Pons (tissue), 1 donor: ENCODE measurements at places on chromosomes 12 and 14.

GRCh38 chr12:6354495-6355393, 12.9 kb upstream of the TNFRSF1A start:
- no peak for DNase-seq

- DNase-seq, result no peak
These were observed 365.2 kb downstream of the SEC23A start for GRCh38 chr14:38737686-38738407.

- DNase-seq, result no peak
These were observed 117.7 kb upstream of the RPL10L start for GRCh38 chr14:46769292-46769691.

DNA sequence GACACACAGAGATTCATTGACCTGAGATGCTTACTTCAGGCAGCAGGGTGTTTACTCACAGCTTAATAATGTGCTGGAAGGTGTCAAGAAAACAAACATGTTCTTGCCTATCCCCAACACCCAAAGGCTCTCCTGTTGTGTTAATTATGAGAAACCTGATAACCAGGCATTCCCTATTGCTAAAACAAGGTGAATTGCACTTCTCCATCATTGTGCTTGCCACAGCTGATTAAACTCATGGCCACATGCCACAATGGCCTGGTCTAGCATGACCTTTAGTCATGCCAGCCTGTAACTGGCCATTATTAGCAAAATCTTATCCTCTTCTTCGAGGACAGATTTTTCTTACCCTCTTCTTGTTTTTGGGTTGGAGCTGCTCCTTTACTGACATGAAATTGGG, 21.4 kb downstream of the SMOC1 start:
- no peak for DNase-seq

- peak; percentile 34 for DNase-seq
These were observed 32.7 kb downstream of the DYRK2 start for GRCh38 chr12:67681105-67681778.

DNA sequence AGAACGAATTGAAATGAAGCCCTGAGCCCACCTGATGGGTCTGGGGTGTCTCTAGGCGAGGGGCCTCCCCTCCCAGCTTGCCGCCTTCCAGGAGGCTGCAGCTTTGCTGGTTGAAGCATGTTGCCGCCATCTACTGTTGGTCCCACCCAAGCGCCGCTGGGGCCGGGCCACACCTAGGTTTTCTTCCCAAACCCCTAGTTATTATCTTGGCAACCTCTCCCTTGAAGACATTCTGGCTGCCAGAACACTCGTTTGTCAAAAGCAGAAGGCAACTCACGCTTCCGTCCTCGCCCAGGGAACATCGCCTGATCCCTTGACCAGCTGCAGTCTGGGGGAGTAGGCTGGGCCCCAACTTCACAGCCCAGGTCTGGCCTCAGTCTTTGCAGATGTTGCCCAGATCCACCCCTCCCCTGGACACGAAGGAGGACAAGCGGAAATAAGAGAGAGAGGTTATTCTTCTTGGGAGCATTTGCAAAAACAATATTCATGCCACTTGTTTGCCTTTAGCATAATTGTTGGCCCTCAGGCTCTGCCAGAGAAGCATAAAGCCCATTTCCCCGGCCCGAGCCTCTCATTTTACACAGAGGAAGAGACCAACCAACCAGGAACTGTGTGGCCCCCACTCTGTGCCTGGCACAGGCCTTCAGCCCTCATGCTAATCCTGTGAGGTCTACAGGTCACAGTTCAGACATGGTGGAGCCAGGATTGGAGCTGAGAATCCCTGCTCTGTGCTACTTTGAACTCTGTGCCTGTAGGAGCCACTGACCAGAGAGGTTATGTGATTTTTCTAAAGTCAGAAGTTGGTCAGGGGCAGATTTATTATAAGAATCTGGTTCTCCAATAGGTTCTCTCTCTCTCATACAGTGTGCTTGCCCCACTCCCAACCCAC, 6.8 kb downstream of the EMP1 start:
- no peak for DNase-seq

- DNase-seq, result no peak
These were observed 25.4 kb downstream of the CDC42BPB start for GRCh38 chr14:103031956-103032355.

GRCh38 chr12:63955831-63956666, 111.5 kb downstream of the SRGAP1 start:
- DNase-seq, result peak; percentile 85
